ENCODE measurements at places on chromosomes 5 and 9.
A peak's percentile ranks its signal among the peaks of the same experiment; 100 is the strongest.

GRCh38 chr9:126671381-126671831, 57.7 kb downstream of the LMX1B start:
- no peak for DNase-seq

GRCh38 chr5:119743927-119744326, 114.6 kb downstream of the FAM170A start:
- no peak for DNase-seq

DNA sequence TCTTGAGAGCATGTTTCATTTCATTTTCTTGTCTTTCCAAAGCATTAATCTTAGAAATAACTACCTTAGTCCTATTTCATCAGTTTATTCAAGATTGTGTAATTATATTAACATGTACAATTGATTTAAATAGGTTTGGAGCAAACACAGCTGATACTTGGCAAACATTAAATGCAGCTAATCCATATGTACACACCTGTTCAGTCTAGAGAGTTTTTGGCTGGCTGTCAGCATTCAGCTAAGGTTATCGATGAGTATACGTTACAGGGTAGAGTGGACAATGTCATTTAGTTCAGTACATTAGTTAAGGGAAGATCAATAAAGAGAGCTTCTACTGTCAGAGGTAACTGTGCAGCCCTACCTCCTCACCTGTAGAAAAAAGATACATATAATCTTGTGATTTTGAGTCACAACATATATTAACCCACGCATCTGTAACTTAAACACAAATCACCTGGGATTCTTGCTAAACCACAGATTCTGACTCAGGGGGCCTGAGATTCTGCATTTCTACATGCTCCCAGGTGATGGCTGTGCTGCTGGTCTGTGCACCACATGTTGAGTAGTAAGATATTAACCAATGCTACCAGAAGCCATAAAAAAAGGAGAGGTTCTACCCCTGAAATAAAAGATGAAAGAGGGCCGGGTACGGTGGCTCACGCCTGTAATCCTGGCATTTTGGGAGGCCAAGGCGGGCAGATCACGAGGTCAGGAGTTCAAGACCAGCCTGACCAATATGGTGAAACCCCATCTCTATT, 34.1 kb upstream of the PCA3 start:
- no peak for DNase-seq

- DNase-seq, result peak; percentile 87
Measured at GRCh38 chr9:34379334-34380033, 2.8 kb upstream of the MYORG start.

GRCh38 chr5:170053896-170054295, 51.8 kb upstream of the FOXI1 start:
- DNase-seq, result no peak

DNA sequence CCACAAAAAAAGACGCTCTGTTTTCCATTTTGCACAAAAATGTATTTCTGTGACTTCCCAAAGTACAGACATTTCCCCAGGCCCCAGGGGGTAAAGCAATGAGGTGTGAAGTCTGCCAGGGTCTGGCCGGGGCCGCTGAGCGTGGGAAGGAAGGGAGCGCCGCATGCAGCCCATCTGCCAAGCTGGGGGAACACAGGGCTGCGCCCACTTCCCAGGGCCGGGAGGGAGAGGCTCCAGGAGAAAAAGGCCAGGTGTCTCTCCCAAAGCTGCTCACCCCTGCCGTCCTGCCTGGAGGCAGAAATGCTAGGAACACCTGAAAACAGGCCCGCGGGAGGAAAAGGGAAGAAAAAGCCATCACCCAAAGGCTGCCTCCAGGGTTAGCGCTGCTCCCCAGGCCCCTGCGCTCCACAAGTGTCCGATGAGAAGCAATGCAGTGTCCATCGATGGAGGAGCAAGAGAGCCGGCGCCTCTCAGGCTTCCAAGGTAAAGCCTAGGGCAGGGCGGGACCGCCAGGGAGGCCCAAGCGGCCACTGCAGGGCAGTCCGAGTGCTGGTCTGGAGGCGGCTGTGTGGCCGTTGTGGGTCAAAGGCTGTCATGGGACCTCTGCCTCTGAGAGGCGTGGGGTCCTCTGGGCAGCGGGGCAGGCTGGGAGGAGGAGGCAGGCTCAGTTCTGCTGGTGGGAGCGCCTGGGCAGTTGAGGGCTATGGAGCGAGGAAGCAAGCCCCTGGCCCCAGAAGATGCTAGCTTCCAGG, 6.0 kb upstream of the ZDHHC12 start:
- no peak for DNase-seq

- DNase-seq, result peak; percentile 47
Measured at GRCh38 chr9:98074115-98074990, 17.8 kb downstream of the NANS start.

DNA sequence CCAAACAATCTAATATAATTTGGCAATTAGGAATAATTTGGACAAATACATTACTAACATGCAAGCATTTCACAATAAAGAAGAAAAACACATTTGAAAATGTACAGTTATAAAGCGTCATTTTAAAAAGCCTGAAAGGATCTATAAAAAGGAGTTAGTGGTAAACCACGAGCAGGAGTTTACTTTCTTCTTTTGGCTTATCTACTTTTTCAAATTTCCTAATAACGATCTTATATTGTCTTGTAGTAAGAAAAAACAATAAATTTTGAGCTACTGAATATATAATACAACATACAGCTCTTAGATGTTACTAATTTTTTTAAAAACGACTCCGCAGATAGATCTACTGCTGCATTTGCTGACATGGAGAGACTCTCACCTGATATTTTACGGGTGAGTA, 79.9 kb downstream of the SMIM23 start:
- DNase-seq, result no peak

- no peak for DNase-seq
Measured at GRCh38 chr5:164256351-164256750, 750.9 kb downstream of the MAT2B start.

- DNase-seq, result no peak
Measured at GRCh38 chr9:86353655-86354010, 577 bp downstream of the TUT7 start.

DNA sequence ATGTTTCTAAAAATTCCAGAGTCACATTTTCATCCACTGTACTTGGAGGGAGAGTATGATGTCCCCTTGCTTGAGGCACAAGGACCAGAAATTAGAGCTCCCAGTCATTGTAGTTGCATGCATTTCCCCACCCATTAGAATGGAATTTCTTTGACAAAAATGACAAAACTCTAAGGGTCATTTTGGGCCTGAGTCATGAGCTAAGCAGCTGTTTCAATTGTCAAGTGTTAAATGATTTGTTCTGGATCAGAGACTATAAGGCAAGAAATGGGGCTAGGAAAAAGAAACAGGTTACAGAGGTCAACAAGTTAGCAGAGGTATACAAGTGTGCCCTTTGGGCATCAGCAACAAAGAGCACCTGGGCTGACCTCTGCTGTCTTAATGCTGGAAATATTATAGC, 131.2 kb upstream of the IQGAP2 start:
- no peak for DNase-seq

DNA sequence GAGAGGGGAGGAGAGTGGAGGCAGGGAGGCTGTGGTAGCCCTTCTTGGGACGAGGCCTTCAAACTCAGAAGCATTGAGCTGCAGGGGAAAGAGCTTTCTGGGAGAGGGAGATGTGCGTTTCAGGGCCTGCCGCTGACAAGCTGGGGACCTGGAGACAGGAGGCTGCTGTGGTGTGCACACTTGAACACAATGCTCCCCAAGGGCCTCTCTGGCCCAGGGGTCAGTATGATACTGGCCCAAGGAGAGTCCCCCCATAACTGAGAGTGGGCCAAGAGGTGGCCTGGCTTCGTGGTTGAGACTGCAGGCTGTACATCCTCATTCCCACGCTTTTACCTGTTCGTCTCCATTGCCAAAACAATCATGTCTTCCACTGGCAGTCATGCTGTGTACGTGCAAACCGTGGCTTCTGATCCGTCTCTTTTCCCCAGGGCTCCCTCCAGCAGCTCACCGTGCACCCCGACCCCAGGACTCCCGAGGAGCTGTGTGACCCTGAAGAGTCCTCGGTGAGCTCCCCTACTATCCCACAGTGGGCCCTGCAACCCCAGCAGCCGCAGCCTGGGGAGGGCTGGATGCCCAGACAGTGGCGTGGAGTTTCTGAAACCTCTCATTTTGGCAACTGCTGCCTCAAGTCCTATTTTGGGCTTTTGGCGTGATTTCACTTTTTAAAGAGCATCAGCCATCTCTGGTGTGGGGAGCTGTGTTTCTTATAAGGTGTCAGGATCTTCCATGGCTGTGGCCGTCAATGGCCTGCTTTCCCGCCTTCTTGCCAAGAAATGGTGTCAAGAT, 43.4 kb downstream of the COL15A1 start:
- DNase-seq, result no peak

DNA sequence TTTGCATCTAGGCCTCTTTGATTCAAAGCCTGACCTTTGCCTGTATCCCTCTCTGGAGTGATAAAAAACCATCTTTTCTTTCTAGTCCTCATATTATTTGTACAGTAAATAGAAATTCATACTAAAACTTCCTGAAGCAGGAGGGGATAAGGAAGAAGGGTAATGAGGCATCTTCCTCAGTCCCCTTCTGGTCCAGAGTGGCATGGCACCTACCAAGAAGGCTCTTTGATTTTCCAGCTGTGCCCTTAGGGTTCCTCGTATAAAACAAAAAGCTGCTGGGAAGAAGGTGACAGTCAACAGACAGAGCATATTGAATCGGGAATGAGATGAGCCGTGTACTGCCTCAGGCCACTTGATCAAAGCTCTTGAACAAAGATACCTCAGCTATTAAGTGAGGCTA, 71.9 kb upstream of the SPDL1 start:
- DNase-seq, result no peak

GRCh38 chr5:72516916-72517315, 9.7 kb upstream of the ZNF366 start:
- no peak for DNase-seq

- no peak for DNase-seq
Measured at GRCh38 chr9:76688471-76689238, 75.6 kb upstream of the PCA3 start.

DNA sequence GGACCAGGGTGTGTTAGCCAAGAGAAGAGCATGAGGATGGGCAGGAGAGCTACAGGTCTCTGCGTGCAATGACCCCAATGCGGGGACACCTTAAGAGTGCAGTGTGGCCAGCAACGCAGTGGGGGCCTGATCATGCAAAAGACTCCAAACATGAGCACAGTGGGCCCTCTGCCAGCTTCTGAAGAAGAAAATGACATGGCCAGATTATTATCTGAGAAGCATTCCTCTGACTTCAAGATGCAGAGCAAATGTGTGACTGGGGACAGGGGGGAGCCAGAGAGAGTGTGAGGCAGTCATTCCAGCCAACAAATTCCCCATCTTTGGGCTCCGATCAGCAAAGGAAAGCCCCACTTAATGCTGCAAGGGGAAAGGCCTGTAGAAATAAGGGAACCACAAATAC, 229.4 kb downstream of the CDK5RAP2 start:
- DNase-seq, result no peak

DNA sequence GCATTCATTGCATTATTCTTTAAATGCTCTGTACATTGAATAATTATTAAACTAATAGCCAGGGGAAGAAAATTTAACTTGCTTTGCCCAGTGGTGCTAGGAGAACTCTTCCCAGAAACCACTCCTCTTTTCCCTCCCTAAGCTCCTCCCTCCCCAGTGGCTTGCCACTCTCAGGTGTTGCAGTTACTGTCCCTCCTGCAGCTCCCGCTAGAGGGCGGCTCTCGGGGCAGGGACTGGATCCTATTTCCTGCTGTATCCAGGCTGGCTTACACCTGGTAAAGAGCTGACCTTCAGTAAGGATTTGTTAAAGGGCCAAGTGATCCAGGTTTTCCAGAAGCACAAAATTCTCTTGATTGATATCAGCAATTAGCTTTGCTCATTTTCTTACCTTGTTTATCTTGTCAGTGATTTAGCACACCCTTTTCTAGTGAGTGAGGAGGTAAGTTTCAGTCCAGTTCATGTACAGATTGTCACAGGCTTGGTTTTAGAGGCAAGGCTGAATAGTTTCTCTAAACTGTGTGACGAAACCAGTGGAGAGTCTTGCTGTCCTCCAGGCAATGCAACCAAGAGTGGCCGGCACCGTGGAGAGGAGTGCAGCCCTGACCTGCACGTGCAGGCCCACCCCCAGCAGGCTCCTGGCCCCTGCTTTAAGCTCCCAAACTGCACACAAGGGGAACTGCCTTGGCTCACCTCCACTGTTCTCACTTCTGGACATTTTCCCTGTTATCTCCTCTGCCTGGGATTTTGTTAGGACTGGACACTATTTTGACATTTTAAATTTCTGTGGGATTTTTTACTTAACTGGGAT, 423.8 kb downstream of the SPOCK1 start:
- DNase-seq, result peak; percentile 16

- DNase-seq, result no peak
Measured at GRCh38 chr9:85971731-85972130, 30.8 kb downstream of the NAA35 start.

- no peak for DNase-seq
Measured at GRCh38 chr5:96941140-96941539, 5.3 kb downstream of the LNPEP start.

DNA sequence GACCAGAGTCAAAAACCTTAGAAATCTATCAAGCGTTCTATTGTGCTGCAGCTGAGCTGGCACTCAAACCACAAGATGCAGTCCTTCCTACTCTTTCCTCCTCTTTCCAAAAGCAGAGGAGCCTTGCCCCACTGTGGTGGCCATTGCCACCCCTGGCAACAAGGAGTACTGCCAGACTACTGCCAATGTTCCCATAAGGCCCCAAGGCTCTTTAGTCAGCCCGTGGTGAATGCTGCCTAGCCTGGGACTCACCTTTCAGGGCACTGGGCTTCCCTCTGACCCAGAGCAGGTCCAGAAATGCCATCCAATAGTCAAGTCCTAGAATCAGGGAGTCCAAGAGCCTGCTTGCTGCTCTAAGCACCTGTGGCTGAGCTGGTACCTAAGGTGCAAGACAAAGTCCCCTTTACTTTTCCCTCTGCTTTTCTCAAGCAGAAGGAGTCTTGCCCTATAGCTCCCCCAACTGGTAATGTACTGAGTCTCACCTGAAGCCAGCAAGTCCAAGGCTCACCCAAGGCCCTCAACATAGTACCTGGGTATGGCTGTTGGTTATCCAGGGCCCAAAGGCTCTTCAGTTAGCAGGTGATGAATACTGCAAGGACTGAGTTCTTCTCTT, 219.4 kb downstream of the ATPSCKMT start:
- DNase-seq, result no peak

GRCh38 chr5:147382776-147383175, 127.1 kb downstream of the DPYSL3 start:
- DNase-seq, result no peak

GRCh38 chr9:121699571-121700164, 48.2 kb downstream of the DAB2IP start:
- no peak for DNase-seq

DNA sequence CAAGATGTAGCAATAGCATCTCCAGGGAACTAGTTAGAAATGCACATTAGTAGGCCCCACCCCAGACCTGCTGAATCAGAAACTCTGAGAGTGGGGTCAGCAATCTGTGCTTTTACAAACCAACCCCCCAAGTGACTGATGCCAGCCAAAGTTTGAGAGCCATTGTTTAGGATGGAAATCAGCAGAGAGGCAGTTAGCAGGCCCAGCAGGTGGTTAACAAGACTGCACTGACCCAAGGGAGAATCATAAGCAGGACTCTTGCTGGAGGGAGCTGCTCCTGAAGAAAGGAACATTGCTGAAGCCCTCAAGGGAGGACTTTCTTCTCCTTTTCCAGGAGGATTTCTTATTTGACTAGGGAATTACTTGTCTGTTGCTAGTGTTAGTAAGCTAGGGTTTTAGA, 74.2 kb upstream of the SLC12A2 start:
- no peak for DNase-seq
